Activated T-helper 9 cell treated with anti-CD3 and anti-CD28 coated beads, Interleukin-2, amount 50 U/mL, for 16 hours (primary cell): ENCODE measurements at places on chromosomes 1 and 21.
A peak's percentile ranks its signal among the peaks of the same experiment; 100 is the strongest.

- no peak for DNase-seq
Measured at GRCh38 chr1:198088360-198089071, 68.3 kb upstream of the NEK7 start.

DNA sequence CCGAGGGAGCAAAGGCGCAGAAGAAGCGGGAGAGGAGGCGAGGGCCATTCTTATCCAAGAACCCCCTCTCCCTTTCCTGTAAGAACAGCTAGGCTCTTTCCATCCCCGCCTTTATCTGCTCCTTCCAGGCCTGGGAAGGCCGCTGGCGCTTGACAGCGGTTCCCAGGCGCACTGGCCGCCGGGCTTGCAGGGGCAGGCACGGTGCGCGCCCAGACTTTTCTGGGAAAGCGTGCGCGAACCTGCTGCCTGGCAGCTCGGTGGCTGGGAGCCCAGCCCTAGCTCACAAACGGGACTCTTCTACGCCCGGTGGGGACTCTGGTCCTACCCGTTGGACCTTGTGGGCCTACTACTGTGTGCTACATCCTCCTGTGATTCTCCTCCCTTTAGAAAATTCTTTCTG, 8.8 kb upstream of the IFNLR1 start:
- DNase-seq: no peak

DNA sequence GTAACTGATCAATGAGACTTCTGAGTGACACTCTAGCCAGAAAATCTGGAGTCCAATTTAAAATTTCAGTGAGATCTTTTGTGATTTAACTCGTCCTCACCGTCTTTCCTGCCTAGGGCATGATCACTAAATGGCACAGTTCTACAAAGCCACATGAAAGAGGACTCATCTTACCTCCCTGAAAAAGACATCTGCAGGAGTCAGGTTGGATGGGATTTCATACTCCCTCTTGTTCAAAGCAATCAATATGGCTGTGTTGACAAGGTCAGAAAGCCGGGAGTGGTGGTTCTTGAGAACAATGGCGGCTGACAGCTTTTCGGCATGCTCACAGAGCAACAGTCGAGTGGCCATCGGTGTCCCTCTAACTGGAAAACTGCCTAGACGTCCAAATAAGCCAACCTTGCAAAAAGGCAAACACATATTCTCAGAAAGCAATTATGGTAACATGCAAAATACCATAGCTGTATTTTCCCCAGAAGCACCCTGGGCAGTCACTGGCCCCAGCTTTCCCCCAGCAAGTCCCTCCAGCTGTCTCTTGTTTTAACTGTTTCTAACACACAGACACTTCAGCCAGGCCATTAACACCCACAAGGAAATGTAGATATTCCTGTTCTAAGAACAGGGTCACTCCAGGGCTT, 36.6 kb upstream of the ACTA1 start:
- no peak for DNase-seq

- DNase-seq: no peak
Measured at GRCh38 chr1:44829506-44830384, 13.3 kb downstream of the PTCH2 start.

- no peak for DNase-seq
Measured at GRCh38 chr1:117568999-117569398, 36.8 kb upstream of the TENT5C start.

DNA sequence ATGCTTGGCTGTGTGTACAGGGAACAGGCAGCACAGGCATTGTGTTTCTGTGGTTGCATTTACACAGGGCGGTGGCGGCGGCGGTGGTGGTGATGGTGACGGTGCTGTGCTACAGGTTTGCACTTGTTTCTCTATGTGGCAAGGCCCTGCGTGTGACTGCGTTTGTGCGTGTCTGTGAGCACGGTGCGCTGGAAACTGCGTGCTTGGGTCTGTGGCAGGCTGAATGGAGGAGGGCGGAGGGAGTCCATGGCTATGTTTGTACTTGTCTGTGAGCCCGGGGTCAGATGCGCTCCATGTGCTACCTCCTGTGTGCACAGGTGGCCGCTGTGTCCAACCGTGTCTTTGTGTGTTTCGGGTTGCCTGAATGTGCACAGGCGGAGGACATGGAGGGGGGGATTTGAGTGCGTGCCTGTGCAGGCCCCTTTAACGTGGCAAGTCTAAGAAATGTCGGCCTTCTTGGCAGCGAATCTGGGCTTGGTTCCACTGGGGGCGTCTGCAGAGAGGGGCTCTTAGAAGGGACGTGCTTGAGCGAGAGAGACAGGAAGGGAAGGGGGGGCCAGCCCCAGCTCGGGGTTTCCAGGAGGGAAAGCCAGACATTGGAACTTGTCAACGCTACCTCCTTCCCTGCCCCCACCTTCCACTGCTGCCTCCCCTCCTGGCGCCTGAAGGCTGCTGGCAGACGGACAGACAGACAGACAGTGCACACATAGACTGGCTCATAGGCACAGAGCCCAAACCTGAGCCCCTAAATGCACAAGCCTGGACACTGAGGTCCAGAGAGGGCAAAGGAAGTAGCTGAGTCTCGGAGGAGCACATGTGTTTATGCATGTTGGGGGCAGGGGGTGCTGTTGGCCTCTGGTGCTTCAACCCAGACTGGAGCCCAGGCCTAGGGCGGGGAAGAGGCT, 32.7 kb upstream of the WASF2 start:
- peak; percentile 38 for DNase-seq

DNA sequence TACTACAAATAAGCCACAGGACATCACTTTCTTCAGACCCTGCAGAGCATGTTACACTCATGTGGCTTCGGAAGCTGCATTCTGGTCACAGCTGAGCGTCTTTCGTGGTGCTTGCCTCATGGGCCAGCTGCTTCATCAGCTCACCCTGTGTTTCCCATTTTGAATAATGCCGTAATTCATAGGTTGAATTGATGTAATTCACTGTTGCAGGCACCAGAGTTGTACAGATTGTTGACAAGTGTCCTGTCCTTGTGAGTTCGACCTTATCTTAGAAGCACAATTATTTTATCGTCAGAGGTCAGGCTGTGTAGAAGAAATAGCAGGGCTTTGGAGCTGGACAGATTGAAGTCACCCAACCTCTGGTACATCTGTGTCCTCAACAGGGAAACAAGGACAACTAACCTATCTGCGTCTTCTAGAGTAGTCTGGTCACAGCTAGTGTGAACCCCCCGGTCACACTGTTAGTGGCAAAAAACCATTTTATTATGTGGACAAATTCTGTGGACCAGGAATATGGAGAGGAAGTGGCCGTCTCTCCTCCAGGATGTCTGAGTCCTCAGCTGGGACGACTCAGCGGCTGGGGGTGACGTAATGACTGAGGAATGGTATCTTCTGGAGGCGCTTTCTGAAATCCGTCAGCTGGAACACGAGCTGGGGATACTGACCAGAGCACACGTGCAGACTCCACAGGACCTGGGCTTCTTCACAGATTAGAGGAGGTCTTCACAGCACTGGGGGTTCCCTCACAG, 17.8 kb downstream of the PKNOX1 start:
- no peak for DNase-seq

DNA sequence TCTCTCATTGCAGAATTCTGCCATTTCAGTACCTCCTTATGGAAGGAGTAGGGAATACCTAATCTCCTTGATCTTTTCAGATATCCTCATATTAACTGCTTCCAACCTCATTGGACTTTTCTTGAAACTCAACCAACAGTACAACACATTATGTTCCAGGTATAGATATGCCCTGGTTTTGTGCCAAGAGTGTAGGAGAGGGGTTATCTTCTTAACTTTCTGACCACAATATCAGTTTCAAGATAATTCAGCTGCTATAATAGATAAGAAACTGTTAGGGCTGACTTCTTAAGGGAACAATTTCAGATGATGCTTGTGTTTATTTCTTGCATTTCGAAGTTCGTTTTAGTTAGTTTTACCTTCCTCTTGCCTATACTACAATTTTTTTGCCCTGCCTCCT, 2.1 kb upstream of the LPGAT1 start:
- no peak for DNase-seq

DNA sequence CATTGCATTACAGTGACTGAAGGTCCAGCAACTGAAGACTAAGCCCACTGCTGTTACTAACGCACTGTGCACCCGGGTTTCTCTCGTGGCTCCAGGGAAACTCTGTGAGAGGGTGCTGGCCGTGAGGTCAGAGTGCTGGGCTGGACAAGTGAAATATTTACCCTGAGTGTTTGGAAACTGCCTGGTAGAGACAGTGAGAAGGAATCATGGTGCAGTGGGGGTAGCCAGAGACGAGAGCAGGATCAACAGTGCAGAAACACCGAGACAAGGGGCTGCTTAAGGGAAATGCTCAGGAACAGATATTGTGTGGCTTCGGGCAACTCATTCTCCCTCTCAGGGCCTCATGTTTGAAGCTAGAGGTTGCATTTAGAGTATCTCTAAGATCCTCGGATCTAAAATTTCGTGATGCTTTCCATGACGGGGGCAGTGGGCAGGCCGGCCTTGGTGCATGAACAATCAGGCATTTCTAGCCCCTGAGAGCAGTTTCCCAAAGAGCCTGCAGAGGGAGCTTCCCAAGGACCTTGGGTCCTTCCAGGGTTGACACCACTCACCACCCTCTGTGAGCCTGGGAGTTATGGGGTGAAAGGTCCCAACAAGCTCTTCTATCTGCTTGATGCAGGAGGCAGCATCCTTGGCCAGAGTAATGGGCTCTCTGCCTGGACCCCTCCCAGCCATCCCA, 9.7 kb downstream of the CD2 start:
- DNase-seq: peak; percentile 39

- DNase-seq: no peak
Measured at GRCh38 chr1:111323231-111323630, 32.6 kb downstream of the CHIA start.

GRCh38 chr1:3014443-3015268, 6.6 kb upstream of the ACTRT2 start:
- no peak for DNase-seq

DNA sequence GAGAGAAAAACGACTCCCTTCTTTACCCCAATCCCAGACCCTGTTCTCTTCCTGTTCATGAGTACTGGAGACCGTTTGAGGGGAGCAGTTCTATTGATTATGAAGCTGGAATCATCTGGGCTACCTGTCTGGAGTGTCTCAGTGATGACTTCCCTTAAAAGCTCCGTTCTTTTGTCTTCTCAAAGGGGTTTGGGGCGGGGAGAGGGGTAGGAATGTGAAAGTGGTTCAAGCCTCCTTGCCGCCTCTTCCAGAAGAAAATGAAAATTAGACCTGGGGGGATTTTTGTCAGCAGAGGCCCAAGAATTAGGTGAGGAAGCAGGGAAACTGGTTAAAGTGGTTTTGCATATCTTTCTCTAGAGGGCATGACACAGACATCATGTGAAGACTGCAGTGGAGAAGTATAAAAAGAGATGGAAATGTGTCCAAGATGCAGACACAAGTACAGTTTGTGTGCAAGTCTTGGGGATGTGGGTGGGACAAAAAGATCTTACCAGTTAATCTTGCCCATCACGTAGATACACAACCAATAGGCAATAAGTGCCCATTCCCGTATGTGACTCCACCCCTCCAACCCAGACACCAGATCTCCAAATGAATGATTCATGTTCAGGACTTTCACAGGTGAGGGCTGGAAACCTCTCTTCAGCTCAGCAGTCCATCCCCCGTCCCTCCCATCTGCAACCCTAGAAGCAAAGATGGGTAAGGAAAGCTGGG, 470 bp upstream of the MTMR11 start:
- no peak for DNase-seq
